ENCODE measurements at places on chromosomes 6 and 20.

DNA sequence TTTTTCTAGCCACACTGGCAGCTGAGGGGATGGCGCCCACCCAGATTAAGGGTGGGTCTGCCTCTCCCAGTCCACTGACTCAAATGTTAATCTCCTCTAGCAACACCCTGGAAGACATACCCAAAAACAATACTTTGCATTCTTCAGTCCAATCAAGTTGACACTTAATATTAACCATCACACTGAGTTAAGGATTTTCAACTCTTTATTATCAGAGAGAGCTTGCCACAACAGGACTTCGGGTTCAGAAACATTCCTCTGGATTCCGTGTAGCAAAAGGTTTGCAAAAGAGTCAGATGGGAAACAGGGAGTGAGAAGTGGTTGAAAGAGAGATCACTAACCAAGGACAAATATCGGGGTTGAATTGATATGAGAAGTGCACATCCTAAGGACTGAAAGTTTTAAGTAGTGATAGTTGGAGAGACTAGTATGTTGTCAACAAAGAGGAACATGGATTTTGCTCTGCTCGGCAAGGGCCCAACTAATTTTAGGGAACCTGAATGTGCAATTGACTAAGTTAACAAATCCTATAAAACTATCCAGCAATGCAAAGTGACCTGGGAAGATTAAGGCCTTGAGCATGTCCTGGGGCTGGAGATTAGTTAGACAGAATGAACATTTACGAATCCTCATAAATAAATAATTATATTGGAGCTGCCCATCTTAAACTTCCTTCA is 137.0 kb upstream of the TENT5A start:
- no peak for DNase-seq

- no peak for DNase-seq
Observed at GRCh38 chr20:6421321-6422248, 298.8 kb upstream of the FERMT1 start.

DNA sequence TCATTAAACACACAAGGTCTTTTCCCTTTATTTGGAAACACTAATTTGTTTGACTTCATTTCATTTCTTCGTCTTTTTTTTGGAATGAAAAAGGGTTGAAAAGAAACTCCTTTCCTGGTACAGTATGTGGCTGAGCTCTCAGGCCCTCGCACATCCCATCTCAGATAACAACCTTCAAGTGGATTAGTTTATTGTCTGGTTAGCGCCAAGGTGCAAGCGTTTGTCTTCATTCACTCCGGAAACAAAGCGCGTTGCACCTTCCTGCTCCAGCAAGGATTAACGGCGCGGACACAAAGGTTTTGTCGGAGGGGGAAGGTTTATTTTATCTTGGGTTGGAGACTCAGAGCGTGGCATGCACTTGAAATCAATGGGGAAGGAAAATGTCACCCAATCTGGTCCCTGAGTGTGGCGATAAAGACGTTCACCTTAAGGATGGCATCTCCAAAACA is 5.3 kb upstream of the NKX2-2 start:
- DNase-seq = no peak

DNA sequence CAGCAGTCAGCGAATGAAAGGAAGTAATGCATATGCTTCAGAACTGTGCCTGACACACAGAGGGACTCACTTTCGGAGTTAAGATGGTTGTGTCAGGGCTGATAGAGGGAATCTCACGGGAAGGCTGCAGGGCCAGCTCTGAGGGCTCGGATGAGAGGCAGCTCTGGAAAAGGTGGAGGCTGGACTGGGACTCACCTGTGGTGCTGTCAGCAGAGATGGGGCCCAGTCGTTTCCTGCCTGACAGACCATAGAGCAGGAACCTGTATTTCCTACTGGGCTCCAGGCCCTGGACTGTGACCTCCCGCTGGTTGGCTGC is 9.3 kb downstream of the CYP21A2 start:
- no peak for DNase-seq

GRCh38 chr6:56199956-56200355 is 47.4 kb downstream of the COL21A1 start:
- DNase-seq = peak; percentile 25

GRCh38 chr6:128259730-128260685 is 260.4 kb downstream of the PTPRK start:
- no peak for DNase-seq

Data from fibroblast of pulmonary artery (primary cell).